Amygdala (tissue), 56 donors: ENCODE measurements at places on chromosomes 12 and 14.

- no peak for DNase-seq
These were observed 956.6 kb downstream of the LRFN5 start for GRCh38 chr14:42563313-42563712.

DNA sequence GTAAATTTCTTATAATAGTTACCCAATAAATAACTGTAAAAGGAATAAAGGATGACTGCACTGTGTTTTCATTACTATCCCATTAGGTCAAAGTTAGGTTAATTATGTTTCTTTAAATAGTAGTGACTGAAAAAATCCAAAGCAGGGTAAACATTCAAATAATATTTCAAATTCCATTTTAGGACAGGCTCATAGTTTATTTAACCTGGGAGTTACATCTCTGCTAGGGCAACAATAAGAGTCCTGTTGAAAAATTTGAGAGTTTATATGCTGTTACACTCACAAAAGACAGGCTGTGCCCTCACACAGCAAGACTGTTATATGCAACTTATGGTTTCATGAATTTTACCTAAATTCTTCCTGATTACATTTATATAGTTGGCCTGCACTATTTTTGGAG, 8.0 kb downstream of the ERP27 start:
- no peak for DNase-seq

DNA sequence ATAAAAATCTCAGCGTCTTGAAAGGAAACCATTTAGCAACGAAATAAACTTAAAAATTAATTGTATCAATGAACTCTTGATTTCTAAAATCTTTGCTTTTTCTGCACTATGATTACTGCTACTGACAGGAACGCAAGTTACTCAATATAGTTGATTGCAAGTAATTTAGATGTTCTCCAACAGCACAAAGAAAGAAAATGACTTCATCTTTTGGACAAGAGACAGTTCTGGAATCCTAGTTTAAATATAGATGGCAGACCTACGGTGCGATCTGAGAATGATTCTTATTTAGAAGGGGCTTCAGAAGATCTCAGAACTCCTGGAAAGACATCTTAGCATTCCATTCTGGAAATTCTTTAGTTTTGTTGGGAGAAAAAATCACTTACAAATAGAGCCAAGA, 1.4 kb upstream of the SUDS3 start:
- no peak for DNase-seq

- DNase-seq = no peak
These were observed 740 bp upstream of the PRPF40B start for GRCh38 chr12:49622501-49623141.

GRCh38 chr14:91354979-91355685, 62.5 kb downstream of the CCDC88C start:
- no peak for DNase-seq

DNA sequence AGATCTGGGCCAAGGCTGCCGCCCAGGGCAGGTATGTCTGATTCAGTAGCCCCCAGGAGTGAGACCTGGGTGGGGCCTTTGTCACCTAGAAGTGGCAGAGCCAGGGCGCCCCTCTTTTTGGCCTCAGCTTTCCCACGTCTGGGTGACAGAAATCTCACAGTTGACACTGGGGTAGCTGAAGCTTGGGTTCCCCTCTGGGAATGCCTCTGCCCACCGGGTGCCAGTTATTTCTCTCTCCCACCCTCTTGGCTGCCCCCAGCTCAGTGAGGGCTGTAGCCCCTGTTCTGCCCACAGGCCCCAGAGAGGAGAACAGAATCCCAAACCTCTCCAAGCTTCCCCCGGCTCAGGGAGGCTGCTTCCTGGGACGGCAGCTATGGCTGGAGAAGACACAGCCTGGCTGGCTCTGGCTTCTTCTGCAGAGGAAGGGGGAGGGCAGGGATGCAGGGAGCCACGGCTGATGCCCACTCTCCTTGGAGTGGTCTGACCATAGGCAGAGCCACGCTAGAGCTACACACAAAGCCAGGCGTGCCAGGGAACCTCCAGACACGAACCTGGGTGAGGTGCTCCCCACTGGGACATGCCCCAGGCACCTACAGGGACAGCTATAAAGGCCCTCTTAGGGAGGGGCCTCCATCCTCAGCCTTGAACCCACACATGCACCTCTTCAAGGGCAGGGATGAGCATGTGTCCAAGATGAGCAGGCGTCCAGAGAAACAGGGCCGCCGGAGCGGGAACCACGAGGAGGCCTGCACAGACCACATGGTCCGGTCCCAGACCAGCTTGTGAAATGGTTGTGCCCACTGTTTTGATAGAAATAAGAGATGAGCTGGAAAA, 51.7 kb downstream of the BEGAIN start:
- DNase-seq = no peak

DNA sequence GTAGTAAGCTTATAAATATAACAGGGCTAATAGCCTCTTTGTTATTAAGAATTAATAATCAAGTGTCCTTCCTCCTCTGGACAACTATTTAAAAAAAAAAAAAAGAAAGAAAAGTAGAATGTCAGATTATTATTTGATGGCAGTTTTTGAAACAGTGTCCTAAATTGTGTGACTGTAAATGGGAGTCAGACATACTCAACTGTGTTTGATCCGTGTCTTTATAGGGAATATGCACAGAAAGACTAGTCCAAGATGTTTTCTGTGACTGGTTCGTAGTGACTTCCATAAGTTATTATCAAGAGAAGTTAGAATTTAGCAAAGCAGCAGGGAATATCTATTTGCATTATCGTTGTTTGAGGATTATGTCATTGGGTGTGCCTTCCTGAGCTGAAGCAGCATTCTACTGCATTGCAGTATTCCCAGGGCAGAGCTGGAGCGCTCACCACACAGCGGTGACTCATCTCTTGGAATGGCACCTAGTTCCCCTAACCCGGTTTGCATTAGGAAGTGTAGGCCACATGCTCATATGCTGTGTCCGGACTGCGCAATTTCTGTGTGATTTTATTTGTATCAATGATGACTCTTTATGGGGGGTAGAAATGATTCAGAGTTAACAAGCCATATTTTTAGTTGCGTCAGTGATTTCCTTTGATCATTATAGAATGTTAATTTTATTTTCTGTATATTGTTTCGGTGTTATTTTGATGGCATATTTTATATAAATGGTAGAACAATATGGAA, 7.9 kb downstream of the DYNC1H1 start:
- peak; percentile 45 for DNase-seq

GRCh38 chr14:75452324-75452723, 24.5 kb downstream of the JDP2 start:
- no peak for DNase-seq

- DNase-seq = no peak
These were observed 320.7 kb downstream of the SOX5 start for GRCh38 chr12:23628806-23629205.

- DNase-seq = no peak
These were observed 152.6 kb upstream of the TBX3 start for GRCh38 chr12:114836609-114837008.

DNA sequence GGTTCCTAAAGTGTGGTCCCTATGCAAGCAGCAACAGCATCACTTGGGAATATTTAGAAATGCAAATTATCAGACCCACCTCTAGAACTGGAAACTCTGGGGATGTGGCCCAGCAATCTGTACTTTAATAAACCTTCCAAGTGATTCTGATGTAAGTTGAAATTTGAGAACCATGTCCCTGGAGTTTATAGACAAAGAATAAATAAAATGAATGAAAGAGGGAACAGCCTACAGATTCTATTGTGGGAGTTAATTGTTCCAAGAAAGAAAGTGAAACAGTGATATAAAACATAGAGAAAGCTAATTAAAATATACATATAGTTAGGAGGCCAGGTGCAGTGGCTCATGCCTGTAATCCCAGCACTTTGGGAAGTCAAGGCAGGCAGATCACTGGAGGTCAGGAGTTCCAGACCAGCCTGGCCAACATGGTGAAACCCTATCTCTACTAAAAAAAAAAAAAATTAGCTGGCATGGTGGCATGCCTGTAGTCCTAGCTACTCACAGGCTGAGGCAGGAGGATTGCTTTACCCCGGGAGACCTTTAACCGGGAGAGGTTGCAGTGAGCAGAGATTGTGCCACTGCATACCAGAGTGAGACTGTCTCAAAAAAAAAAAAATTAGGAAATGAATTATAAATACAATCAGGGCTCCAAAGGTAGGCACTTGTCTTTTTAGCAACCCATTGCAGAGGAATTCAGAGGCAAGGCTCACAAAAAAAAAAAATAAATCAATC, 507.5 kb downstream of the NAV3 start:
- DNase-seq = no peak

DNA sequence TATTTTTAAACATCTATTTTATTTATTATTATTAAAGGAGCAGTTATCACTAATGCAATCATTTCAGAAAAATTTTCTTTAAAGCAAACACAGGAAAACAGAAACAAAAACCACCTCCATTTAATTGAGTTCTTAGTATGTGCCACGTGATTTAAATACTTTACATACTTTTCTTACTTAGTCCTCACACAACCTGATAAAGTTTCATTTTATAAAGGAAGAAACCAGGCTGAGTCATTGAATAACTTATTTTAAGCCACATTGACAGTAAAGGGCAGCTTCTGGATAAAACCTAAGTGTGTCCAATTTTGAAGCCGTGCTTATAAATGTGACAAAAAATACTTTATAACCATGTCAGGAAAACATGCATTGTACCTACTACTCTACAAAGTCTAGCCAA, 57.1 kb upstream of the PCED1B start:
- no peak for DNase-seq

- DNase-seq = no peak
These were observed 26.0 kb downstream of the PPFIBP1 start for GRCh38 chr12:27549801-27550652.

GRCh38 chr12:43585676-43586075, 33.7 kb upstream of the ADAMTS20 start:
- no peak for DNase-seq

- no peak for DNase-seq
These were observed 13.5 kb downstream of the EXD2 start for GRCh38 chr14:69204753-69205152.

- DNase-seq = no peak
These were observed 92.7 kb upstream of the DCN start for GRCh38 chr12:91275321-91275720.

DNA sequence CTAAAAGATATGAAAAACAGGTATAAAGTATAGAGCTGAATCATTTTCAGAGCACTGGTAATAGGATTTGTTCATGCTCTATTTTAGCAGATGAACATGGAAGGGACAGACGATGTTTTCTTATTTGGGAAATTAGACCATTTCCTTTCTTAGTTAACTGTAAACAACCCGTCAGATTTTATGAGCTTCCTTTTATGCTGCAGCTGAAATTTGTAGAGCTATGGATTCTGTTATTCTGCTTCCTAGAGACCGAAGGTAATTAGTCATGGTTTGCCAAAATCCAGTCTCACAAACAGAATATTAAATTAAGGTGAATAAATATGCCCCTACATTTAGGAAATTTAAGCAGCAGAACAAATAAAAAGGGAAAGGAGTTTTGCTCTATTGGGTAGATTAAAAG, 180.2 kb upstream of the SYT1 start:
- DNase-seq = no peak
